ENCODE measurements at places on chromosomes 1 and 21. TPM values are rescaled to one million over a fixed set of nuclear protein-coding genes. Genes with fewer than 3 reads are reported as not detected.

Gene RPTN
- total RNA-seq = not detected

- no peaks in the 10 kb centered on the region for H3K27me3 ChIP-seq
- H3K4me3 ChIP-seq = no peak overlapping the region
- peaks cover 8% of the 10 kb centered on the region for H3K4me1 ChIP-seq
- DNase-seq = peak; percentile 3
- H3K27ac ChIP-seq = no peak overlapping the region
Measured at GRCh38 chr1:120178799-120179756, 2.8 kb upstream of the SEC22B start.

Gene SLAMF9
- not detected for total RNA-seq

GRCh38 chr21:16345757-16346156 lies 616.0 kb downstream of the USP25 start:
- H3K4me3 ChIP-seq = no peak overlapping the region
- H3K27me3 ChIP-seq = no peaks in the 10 kb centered on the region
- no peaks in the 10 kb centered on the region for H3K4me1 ChIP-seq

DNA sequence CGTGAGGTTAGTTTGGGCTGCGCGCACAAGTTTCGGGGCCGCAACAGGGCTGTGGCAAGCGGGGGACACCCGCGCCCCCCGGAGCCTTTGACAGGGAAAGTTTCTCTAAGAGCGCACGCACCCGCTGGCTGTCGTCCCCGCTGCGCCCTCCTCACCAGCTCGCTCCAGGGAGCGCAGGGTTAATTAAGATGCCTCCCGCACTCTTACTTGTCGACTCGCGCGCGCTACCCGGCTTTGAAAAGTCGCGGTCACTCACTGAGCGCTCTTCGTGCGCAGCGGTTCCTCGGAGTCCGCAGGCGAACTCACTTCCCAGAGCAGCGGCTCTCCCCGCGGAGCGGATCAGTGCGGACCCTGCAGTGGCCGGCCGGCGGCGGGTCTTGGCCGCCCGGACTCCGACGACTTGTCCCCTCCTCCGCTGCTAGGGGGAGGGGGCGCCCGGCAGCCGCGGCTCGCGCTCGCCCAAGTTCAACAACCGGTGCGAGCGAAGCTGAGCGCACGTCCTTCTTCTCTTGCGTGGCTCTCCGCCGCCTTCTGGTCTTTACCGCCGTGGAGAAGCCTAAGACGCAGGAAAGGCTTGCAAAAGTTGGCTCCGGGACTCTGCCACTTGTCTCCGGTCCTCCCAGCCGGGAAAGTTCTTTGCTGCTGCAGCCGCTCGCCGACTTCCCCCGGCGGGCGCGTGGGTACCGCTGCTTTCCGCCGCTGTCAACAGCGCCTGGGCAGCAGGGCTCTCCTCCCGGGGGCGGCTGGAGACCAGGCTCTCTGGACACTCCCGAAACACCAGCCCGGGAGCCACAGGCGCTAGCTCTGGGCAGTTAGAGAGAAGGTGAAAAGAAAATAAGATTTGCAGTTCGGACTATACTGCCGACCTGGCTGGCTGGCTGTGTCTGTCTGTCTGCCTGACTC lies 506 bp downstream of the JUN start:
- peaks cover 25% of the 10 kb centered on the region for H3K4me1 ChIP-seq
- DNase-seq = peak; percentile 59
- H3K36me3 ChIP-seq = peaks cover 1% of the 10 kb centered on the region
- peak overlapping the region; percentile 90 for H3K4me3 ChIP-seq

Gene LHX4
- total RNA-seq = not detected

DNA sequence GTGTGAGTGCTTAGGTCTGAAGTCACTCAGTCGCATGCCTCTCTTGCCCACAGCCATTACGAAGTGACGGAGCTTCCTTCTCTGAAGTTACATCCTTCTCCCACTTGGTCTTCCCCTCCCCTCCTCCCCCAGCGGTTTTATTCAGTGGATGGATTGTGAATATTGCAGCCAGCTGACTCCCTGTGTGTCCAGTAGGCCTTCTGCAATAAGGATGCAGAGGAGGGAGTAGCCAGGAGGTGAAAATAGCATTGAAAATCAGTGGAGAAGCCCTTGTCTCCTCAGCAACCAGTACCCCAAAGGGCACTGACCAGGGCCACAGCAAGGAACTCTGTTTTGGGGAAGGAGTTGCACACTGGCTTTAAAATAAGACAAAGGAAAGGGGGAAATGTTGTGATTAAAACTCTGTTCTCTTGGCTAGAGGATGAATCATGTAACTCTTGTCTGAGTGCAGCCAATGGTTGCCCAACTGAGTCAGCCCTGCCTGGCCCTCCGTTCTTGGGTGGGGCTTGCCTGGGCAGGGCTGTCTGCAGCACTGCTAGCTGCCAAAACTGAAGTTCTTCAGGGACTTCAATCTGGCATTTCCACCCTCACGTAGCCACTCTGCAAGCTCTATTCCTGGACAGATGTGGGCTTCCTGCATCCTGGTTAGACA lies 4.3 kb downstream of the S100A10 start:
- no peak for DNase-seq
- no peaks in the 10 kb centered on the region for H3K27me3 ChIP-seq
- H3K4me1 ChIP-seq = peaks cover 40% of the 10 kb centered on the region

GRCh38 chr1:159915571-159916241 lies 9.6 kb downstream of the TAGLN2 start:
- no peak overlapping the region for H3K27ac ChIP-seq
- no peak overlapping the region for H3K4me3 ChIP-seq
- H3K27me3 ChIP-seq = no peaks in the 10 kb centered on the region
- no peak for DNase-seq

DNA sequence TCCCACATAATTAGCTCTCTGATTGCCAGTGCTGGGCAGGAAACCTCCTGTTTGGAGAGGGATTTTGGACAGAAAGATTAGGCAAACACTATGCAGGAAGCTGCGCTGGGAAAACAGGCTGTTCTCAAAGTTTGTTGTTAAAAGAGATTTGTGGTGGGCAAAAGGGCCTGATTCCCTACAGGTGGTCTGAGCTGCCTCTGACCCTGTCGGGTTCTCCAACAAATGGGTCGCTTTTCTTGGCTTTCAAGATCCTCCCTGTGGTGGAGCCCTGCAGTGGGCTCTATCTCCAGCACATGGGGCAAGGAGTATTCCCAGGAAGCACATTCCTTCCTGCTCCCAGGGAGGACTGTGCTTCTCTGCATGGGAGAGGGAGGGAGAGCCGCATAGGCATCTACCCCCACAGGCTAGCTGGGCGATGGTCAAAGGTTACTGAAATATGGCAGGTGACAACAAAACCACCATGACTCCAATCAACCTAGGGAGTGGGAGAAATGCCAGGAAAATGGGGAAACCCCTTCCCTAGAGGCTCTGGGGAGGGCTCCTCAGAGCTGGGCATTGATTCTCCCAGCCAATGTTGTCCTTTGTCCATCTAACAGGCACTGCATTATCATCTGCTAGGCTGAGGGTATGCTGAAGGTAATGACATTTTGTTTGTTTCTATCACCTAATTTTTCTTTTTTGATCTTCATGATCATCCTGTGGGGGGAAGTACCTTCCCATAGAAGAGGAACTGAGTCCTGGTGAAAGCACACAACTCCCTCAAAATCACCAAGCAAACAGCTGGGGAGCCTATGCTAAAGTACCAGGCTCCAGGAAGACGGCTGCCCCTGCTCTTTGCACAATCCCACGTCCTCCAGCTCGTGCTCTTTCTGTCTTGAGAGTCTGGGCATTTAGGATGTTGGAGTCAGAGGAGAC lies 85.3 kb downstream of the PLXNA2 start:
- no peak overlapping the region for H3K27ac ChIP-seq
- H3K4me3 ChIP-seq = no peak overlapping the region
- H3K36me3 ChIP-seq = no peaks in the 10 kb centered on the region

DNA sequence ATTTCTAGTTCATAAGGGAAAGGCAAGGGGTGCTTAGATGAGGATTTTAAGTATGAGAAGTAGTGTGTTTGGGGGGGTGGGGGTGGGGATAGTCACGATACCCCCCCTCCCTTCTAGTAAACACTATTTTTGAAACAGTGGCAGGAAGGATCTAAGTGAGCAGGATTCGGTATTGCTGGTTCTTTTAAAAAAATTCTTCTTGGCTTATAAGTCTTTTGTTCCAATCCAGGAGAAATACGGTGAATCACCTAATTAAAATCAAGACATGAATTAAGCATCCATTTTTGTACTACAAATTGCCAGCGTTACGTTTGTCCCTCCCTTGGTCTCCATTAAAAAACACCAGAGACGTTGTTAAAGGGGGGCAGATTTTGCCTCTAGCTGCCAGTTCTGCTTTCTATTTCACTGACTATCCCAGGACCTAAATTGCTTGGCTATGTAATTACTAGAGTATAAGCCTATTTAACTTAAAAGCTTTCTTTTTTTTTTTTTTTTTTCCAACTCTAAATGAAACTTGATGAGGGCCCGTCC lies 911 bp downstream of the LMO4 start:
- H3K27ac ChIP-seq = peak overlapping the region; percentile 84
- DNase-seq = no peak
- H3K4me3 ChIP-seq = peak overlapping the region; percentile 91
- peaks cover 25% of the 10 kb centered on the region for H3K4me1 ChIP-seq
- H3K27me3 ChIP-seq = no peaks in the 10 kb centered on the region

DNA sequence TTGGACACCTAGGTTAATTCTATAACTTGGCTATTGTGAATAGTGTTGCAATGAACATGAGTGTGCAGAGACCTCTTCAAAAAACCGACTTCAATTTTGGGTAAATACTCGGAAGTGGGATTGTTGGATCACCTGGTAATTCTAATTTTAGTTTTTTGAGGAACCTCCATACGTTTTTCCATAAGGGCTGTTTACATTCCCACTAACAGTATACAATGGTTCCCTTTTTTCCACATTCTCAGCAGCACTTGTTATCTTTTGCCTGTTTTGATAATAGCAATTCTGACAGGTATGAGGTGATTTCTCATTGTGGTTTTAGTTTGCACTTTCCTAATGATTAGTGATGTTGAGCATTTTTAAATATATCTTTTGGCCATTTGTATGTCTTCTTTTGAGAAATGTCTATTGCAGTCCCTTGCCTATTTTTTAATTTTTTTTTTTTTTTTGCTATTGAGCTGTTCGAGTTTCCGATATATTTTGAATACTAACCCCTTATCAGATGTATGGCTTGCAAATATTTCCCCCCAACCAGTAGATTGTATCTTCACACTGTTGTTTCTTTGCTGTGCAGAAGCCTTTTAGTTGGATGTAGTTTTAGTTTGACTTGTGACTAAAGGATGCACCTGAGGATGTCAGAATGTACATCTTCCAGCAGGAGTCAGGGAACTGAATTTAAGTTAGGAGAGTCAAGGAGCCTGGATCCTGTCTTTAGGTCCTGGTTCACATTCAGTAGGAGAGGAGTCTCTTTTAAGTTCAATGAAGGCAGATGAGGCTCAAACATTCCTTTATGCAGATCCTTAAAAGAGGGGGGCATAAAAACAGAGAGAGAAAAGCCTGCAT lies 120.0 kb downstream of the S1PR1 start:
- no peak overlapping the region for H3K27ac ChIP-seq
- H3K36me3 ChIP-seq = no peaks in the 10 kb centered on the region
- no peak overlapping the region for H3K4me3 ChIP-seq
- DNase-seq = no peak
- H3K4me1 ChIP-seq = no peaks in the 10 kb centered on the region

DNA sequence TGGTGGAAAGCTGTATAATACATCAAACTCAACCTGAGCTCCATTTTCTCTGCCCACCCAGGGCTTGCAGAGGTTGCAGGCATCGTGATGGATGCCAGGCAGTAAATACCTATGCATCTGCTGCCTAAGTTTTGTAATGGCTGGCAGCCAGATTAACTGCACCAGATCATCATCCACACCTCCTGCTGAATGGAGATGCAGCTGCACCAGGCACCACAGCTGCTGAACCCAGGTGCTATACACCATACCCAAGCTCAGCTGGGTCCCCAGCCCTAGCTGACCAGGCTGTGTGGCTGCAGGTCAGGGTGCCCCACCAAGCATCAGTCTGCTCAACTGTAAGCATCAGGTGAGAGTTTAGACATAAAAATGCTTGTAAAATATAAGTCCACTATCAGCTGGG lies 6.7 kb upstream of the SNAPIN start:
- no peak for DNase-seq
- H3K36me3 ChIP-seq = no peaks in the 10 kb centered on the region
- H3K4me1 ChIP-seq = peaks cover 8% of the 10 kb centered on the region
- H3K27ac ChIP-seq = no peak overlapping the region
- H3K4me3 ChIP-seq = no peak overlapping the region

- peaks cover 68% of the 10 kb centered on the region for H3K4me1 ChIP-seq
- H3K27me3 ChIP-seq = no peaks in the 10 kb centered on the region
- no peak within 1 kb of the TSS for H3K4me3 ChIP-seq
- no peak for DNase-seq
Measured at GRCh38 chr1:151831605-151832004, at the start of gene RORC. Gene RORC, minus strand, starts transcription at chr1:151831802. Its CDS starts 38 bp downstream, at chr1:151831764.

- no peaks in the 10 kb centered on the region for H3K36me3 ChIP-seq
- no peaks in the 10 kb centered on the region for H3K4me1 ChIP-seq
- no peaks in the 10 kb centered on the region for H3K27me3 ChIP-seq
- H3K27ac ChIP-seq = no peak overlapping the region
- DNase-seq = no peak
- no peak overlapping the region for H3K4me3 ChIP-seq
Measured at GRCh38 chr1:56508523-56508983, 70.8 kb downstream of the PLPP3 start.

DNA sequence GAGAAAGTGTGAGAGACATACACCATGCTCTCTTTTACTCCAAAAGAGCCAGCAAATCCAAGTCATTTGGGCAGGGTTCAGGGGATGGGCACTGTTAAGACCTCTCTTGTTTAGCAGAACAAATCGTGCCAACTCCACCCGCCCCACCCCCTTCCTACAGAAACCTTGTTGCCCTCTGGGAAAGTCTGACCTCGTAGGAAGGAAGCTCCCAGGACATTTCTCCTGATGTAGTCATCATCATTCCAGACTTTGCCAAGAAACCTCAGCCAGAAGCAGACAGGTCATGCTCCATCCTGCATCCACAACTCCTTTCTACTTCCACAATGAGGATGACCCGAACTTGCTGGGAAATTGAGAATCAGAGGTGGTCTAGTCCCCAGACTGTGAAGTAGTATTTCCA lies 57.7 kb downstream of the UBE2T start:
- no peak for DNase-seq
- H3K4me1 ChIP-seq = peaks cover 10% of the 10 kb centered on the region
- H3K27ac ChIP-seq = no peak overlapping the region
- no peaks in the 10 kb centered on the region for H3K36me3 ChIP-seq
- H3K4me3 ChIP-seq = no peak overlapping the region

Gene TNNI3K
- total RNA-seq = not detected

- H3K27ac ChIP-seq = no peak overlapping the region
- no peaks in the 10 kb centered on the region for H3K4me1 ChIP-seq
- H3K27me3 ChIP-seq = no peaks in the 10 kb centered on the region
- no peak overlapping the region for H3K4me3 ChIP-seq
Measured at GRCh38 chr1:67983867-67984266, 66.6 kb downstream of the DIRAS3 start.

Measured in natural killer cell (primary cell).